ENCODE measurements at places on chromosomes 5 and 9.

GRCh38 chr5:43432486-43433375 is 20.5 kb upstream of the CCL28 start:
- peak; percentile 73 for DNase-seq

DNA sequence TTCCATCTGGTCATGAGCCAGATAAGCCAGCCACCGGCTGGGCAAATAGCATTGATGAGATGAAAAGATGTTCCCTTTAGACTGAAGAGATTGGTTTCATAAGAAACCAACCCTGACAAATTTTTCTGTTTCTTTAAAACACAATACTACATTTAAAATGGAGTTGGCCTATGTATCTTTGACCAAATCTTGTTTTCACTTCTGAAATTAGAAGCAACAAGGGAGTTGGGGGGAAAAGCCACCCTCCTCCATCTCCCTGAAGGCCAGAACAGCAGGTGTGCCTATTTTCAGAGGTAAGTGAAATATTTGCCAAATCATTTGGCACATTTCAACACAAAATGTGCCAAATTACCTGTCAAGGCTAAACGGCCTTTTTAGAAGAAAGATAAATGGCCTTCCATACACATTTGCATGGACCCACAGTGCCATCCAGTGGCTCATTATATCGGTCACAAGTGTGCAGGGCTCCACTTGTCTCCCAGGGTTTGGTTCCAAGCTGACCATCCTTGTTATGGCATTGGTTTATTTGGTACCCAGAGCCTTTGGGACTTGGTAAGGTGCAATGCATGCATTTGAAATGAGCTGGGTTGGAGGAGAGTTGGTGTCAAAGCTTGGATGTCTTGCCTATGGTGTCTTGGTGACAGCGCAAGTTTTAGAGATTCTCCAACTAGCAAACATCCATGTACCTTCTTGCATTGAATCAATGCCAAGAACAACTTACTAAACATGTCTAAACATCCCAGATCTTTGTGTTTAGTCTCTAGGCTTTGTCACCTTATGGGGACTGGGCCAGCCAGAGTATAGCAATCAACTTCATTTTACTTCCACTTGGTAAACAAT is 372.0 kb upstream of the KIF2A start:
- peak; percentile 62 for DNase-seq

- DNase-seq = peak; percentile 78
Measured at GRCh38 chr5:86968301-86968753, 299.4 kb upstream of the RASA1 start.

DNA sequence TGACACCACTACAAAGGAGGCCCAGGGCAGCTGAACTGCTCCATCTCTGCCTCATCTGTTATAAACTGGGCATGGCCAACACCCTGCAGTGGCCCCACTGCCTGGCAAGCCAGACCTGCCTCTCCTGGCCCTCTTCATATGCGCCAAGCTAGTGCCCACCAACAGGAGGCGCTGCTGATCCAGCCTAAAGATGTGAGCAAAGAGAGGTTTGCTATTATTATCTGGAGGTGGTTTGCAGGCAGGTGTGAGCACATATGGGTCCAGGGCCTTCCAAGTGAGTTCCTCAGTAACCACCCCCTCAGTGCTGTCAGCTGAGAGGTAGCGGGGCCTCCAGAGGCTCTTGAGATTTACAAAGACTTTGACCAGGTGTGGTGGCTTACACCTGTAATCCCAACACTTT is 232.2 kb downstream of the SYK start:
- no peak for DNase-seq

- peak; percentile 30 for DNase-seq
Measured at GRCh38 chr5:41112486-41113455, 41.6 kb upstream of the MROH2B start.

DNA sequence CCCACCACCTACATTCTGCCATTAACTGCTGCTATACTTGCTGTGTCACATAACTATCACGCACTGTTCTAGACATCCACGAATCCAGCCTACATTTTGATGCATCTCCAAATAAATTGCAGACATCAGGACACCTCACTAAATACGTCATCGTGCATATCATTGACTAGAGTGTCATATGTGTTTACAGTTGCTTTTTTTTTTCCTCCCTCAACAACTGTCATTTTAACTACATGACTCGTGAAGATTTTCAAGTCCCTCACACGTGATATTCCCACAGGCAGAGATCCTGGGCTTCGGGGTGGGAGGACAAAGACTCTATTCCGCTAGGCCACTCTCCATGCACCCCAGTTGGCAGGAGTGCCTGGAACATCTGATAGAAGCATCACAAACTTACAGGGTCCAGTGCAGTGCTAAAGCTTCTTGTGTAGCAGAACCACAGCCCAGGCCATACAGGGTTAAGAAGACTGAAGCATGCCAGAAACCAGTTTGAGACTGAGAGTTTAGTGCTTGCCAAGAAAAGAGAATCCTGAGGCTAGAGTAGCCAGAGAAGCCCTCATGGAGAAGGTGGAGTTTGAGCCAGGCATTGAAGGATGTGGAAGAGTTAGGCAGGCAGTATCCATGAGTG is 1.1 kb downstream of the PCYOX1L start:
- peak; percentile 25 for DNase-seq

DNA sequence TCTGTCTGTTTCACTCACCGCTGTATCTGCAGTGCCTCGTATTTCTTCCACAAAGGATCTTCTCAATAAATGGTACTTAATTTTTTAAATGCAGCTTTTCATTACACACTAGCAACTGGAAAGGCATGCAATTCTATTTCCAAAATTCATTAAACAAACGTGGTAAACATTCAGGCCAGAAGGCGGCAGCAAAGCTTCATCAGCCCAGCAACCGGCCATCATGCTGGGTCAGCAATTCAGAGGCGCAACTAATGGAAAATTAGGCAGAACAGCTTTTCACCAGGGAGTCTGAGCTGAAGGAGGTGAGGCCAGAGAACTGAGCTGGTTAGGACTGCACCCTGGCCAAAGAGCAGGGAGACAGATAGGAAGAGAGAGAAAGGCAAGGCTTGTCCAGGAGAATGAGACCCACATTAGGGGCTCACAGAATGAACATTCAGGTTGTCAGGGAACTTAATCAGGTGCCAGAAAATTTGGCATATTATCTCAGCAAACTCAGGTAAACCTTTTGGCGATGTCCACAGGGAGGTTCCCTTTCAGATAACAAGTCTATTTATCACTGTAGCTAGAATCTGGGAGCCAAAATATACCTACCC is 17.7 kb upstream of the RNF180 start:
- DNase-seq = peak; percentile 56

GRCh38 chr5:176781054-176781375 is 29.3 kb upstream of the UNC5A start:
- peak; percentile 53 for DNase-seq

GRCh38 chr9:136347472-136348256 is 15.9 kb downstream of the DNLZ start:
- DNase-seq = no peak

- no peak for DNase-seq
Measured at GRCh38 chr5:111582993-111583601, 70.8 kb upstream of the STARD4 start.

DNA sequence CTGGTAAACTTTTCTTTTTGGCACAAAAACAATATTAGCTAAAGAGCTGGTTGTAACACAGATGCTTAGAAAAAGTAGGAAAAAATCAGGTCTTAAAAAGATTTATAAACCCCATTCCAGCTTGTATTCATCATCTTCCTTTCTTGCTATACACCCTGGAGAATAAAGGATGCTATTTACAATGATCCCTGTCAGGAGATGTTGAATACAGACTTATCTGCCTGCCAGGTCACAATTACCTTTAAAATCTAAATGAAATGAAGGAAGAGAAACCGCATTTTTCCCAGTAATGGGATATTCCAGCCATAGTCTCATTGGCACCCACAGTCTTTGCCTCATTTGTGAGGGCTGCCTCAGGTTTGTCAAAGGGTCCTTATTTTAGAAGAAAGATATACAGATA is 394.1 kb upstream of the WWC1 start:
- no peak for DNase-seq

DNA sequence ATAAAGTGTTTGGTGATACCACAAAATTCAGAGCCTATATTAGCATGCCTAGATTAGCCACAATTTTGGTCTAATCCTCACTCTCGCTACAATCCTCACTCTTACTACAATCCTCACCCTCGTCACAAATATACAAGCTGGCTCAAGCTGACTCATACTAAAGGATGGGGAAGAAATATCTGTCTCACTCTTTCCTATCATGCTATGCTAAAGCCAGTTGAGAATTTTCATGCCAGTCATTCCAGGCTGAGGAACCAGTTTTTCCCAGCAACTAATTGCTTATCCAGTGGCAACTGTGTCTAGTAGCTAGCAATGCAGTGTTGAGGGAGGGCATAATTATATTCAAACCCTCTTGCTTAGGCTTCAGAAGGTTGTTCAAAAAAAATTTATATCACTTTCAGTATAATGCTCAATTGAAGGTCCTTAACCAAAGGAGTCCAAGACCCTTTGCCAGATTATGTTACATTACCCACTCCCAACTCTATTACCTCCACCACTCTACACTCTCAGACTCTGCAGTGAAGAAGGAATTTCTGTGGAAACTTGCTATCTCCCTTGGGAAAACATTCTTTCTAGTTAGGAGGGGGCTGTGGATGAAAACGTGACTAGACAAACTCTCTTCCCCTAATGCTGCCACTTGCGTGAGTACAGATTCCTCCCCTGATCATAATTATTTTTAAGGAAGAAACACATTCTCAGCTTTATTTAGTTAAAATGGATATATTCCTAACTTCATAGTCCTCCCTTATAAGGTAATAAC is 810.3 kb upstream of the ACO1 start:
- no peak for DNase-seq

GRCh38 chr5:174386846-174387245 is 337.5 kb upstream of the MSX2 start:
- DNase-seq = no peak

DNA sequence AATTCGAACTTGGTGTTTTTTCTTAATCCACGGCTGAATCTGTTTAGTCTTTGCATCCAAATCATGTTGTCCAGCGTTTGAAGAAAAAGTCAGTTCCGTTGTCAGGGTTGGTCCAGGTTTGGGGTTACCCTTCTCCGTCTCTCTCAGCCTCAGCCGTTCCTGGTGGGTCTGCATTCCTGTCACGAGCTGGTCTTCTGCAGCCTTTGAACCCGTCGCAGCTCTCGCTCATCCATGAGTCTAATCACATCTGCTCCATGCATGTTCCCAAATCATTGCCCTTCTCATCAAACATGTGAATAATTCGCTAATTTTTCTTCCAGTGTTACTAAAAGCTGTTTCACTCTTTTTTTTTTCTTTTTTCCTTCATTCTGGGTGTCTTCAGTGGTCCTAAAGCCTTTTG is 39.0 kb upstream of the EXOC3 start:
- DNase-seq = no peak

GRCh38 chr9:135898634-135899407 is 8.5 kb downstream of the CAMSAP1 start:
- no peak for DNase-seq

DNA sequence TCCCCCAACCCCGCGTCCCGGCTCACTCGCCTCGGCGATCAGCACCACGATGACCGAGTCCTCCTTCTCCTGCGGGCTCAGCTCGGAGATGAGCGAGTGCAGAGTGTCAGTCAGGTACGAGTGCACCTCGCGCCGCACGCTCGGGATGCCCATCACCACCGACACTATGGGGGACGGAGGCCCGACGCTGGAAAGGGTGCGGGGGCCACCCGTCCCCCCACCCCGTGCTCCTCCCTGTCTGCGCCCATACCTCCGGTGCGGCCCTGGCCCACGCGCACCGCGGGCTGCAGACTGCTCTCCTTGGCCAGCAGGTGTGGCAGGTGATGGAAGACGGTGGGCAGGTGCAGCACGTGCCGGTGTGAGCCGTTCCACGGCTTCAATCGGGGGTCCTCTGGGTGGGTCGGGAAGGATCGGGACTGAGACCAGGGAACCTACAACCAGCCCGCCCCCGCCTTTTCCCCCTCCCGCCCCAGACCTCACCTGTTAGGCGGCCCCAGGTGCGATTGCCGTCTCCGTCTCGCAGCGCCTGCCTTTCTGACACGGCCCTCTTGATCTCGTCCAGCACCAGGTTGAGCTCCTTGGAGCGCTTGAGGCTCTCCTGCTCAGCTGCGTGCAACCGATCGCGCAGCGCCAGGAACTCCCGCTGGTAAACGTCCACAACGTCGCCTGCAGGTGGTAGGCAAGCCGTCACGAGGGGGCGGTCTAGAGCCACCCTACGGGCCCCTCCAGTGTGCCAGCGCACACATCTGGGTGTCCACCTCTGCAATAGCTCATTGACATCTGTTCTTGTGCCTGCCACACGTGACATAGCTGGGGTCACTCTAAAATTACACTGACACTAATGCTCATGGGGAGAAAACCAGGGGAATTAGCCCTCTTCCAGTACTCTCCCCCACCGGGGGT is 5.1 kb downstream of the MGAT4B start:
- DNase-seq = no peak

DNA sequence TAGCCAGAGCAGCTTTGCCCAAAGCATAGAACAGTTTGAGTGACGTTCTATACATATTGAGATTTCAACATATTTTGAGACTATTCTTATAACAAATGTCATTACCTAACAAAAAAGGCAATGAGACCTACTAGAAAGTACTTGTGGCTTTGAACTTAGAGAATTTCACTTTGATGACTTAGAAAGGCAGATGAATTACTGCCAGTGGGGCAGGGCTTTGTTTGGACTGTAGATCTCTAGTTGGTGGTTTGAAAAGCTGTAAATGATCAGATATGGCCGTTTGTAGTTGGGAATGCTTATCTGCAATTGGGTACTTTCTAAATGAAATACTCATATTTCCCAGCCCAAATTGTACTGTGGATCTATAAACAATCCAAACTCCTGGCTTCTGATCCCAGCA is 28.1 kb downstream of the SOX30 start:
- no peak for DNase-seq

GRCh38 chr9:134222018-134222573 is 57.7 kb upstream of the RNU6ATAC start:
- DNase-seq = no peak

DNA sequence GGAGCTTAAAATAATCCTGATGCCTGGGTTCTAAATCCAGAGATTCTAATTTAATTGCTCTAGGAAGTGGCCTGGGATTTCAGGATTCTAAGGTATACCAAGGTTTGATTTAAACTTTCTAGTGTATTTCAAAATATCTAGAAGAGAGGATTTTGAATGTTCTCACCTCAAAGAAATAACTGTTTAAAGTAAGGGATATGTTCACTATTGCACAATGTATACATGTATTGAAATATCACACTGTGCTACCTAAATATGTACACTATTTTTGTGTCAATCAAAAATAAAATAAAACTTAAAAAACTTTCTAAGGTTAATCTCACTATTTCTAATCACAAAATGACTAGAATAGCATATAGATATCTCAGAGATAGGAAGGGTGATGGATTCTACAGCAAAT is 34.0 kb downstream of the TNFSF8 start:
- DNase-seq = no peak

GRCh38 chr5:133075572-133076536 is 24.0 kb downstream of the HSPA4 start:
- DNase-seq = no peak

GRCh38 chr5:77390795-77391194 is 101.3 kb downstream of the WDR41 start:
- no peak for DNase-seq

DNA sequence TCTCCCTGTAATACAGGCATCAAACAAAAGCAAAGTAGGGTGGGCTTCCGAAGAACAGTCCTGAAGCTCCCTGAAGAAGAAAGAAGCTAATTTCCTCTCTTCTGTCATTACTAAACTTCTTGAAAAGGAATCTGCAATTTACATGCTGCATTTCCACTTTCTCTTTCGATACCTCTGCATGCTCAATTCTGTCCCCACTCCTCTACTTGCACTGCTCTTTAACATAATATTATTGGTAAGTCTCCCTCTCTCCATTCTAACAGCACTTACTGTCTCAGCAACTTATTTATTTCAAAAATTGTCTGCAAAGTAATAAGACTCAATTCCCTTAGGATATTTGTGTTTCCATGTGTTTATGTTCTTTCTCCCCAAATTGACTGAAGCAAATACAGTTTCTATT is 3.9 kb upstream of the PLPP1 start:
- no peak for DNase-seq

Measured in NCI-H446 (cell line).